ENCODE measurements at places on chromosomes 7 and 10. TPM values are rescaled to one million over a fixed set of nuclear protein-coding genes. Genes with fewer than 3 reads are reported as not detected.

The TSPAN13 gene
- total RNA-seq, result 143 TPM

The ETV1 gene
- 62.8 TPM for total RNA-seq

The CYP3A4 gene
- total RNA-seq, result not detected

The MYH16 gene
- total RNA-seq, result not detected

The TYSND1 gene
- 10.9 TPM for total RNA-seq

The CTNNA3 gene
- 39.8 TPM for total RNA-seq

The FAM24B gene
- 7.8 TPM for total RNA-seq

The ZNF32 gene
- total RNA-seq, result 33.8 TPM

The VAX1 gene
- total RNA-seq, result not detected

The ITPRID1 gene
- total RNA-seq, result 0.51 TPM

The SGMS1 gene
- total RNA-seq, result 60.9 TPM

The GIMAP4 gene
- total RNA-seq, result 49.0 TPM

The FAM13C gene
- 9.5 TPM for total RNA-seq

The POLR2J2 gene
- total RNA-seq, result 6.9 TPM

The SLC18A3 gene
- total RNA-seq, result not detected

The FBXO24 gene
- total RNA-seq, result 0.25 TPM

The COBL gene
- 38.1 TPM for total RNA-seq

The NPC1L1 gene
- total RNA-seq, result 0.03 TPM

The HOXA10 gene
- total RNA-seq, result not detected

The CD36 gene
- total RNA-seq, result 155 TPM

The PTN gene
- total RNA-seq, result 43.1 TPM

The NEUROG3 gene
- total RNA-seq, result not detected

The ELMO1 gene
- 183 TPM for total RNA-seq

The FOXI2 gene
- 0.15 TPM for total RNA-seq

The SPDYE2B gene
- total RNA-seq, result not detected

The INSYN2A gene
- total RNA-seq, result 2.3 TPM

The IRF5 gene
- 6.0 TPM for total RNA-seq

Measured in lung (tissue), 17 donors.